GM03348 (cell line): ENCODE measurements at places on chromosomes 16 and 17.

GRCh38 chr17:35892091-35893035 lies 12.2 kb upstream of the CCL5 start:
- DNase-seq = no peak

DNA sequence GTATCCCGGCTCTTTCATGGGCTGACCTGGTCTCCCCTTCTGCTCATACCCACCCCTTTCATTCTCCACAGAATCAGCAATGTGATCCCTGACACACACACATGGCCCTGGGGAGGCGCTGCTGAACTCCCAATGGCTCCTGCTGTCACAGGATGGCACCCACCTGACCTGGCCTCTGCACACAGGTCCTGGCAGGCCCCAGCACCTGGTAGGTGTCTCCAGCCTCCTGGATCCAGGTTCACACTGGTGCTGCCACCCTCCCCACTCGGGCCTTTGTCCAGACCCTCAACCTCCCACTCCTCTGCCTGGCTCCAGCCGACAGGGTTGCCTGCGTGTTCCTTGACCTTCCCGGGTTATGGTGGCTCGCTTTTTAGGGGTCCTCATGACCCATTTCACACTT lies 1.3 kb upstream of the CD300C start:
- DNase-seq = no peak

DNA sequence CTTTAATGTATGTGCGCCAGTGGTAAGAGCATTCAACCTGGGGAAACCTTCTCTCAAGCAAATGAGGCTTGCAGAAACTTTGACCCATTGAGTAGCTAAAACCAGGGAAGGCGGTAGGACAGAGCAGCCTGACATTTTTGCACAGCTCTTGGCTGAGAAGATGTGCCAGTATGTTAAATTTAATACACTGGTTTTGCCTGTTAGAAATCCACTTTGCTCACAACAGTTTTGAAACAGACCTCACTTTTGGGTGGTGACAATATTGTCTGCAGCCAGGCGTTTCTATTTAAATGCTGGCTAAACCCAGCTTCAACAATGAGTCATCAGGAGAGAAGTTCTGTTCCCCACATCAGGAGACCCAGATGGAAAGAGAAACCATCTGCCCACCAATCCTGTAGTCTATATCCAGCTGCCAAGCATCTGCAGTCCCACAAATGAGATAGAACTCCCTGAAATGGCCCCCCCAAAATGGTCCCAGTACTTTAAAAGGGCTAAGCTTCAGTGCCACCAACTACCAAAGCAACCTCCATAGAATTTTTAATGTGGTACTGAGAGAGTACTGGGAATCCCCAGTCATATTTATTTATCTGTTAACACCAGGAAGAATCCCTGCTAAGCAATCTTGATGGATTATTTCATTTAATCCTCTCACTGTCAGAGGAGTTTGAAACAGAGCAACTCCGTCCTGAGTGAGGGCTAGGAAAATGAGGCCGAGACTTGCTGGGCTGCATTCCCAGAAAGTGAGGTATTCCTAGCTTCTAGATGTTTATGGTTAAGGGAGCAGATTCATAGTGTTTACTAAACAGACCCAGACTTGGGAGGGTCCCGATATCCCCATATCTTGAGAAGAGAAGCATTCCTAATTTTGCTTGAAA lies 29.0 kb upstream of the CLEC3A start:
- DNase-seq = peak; percentile 29

- DNase-seq = peak; percentile 56
Observed at GRCh38 chr17:6823011-6823442, 8.5 kb downstream of the TEKT1 start.

DNA sequence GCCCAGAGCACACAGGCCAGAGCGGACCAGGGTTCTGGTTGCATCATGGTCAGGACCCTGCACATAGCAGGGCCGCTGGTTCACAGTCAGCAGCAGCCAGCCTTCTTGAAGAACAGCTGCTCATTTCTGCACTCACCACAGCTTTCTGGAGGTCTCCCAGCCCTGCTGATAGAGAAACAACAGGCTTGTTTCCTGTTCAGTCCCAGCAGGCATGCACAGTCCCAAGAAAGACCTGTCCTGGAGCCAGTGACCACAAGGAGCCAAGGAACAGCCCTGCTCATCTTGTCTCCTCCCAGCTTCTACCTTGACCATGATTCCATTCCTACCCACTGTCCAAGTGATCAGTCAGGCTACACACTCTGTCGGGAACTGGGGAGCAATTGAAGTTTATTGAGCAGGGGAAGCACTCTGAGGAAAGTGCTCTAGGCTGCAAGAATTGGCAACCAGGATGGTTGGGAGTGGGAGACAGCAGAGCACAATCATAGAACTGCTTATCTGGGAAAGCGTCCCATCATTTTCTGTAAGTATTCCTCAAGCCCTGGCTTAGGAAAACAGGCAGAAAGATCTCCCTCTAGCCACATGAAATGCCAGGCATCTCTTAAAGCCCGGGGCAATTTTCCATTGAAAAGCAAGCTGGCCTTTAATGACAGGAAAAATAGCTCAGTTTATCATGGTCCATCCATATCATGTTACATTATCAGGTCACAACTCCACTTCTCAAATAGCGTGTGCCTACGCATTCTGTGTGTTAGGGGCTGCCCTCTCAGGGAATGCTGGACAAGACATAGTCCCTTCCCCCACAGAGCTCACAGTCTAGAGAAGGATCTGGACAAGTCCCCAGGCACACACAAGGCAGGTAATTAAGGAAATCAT lies 155.4 kb upstream of the FOXF1 start:
- peak; percentile 43 for DNase-seq

DNA sequence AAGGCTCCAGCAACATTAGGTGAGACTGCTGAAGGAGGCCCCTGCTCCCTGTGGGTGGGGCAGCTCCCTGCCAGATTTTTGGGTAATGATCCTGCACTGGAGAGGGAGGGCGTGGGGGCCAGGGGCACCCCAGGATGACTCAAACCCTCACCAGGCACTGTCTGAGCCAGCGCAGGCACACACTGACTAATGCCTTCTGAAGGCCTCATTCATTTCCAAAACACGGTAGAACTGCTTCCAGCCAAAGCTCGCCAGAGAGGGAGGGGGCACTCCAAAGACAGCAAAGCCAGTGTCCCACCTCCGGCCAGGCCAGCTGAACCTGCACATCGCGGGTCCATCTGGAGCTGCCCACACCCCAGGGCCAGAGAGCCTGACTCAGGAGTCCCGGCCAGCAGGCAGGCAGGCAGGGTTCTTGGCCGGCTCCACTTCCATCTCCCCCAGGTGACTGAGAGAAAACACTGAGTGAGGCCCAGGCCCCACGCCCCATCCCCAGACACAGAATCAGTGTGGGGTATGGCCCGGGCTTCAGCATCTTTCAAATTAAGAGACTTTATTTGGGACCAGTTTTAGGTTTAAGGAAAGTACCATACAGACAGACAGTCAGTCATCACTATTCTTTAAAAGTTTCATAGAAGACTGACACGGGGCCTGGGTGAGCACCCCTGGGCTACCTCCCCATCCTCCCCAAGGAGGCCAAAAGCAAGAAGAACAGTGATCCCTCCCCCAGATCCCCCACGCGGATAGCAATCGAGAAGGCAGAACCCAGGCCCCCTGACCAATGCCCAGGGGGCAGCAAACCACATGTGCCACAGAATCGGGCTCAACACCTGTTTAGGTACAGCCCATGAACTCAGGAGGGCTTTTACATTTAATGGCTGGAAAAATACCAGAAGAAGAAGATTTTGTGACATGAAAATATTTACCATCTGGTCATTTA lies 2.3 kb downstream of the PIEZO1 start:
- peak; percentile 90 for DNase-seq

DNA sequence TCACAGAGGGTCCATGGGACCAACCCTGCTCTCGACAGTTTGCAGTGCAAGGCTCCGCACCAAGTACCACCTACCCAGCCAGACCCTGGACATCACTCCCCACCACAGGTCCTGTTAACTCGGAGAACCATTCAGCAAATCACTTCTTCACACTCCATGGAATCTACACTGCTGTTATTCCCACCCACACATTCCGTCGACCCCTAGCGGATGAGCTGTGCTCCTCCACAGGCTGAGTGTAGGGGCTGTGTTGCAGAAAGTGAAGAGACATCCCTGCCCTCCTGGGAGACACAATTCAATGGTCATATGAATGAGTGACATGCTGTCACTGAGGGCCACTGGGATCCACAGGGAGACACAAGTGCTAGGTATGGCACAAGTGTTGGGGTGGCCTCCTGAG lies 27.5 kb downstream of the MPG start:
- no peak for DNase-seq

- DNase-seq = no peak
Observed at GRCh38 chr16:56980201-56980535, 9.2 kb upstream of the NLRC5 start.

GRCh38 chr16:81716478-81717225 lies 62.4 kb upstream of the PLCG2 start:
- no peak for DNase-seq

GRCh38 chr17:48438516-48439061 lies 8.6 kb upstream of the SKAP1 start:
- no peak for DNase-seq

GRCh38 chr17:50830352-50830751 lies 5.0 kb upstream of the WFIKKN2 start:
- DNase-seq = no peak

GRCh38 chr17:38416840-38417209 lies 11.4 kb upstream of the ARHGAP23 start:
- DNase-seq = no peak

GRCh38 chr16:49866595-49867071 lies 10.7 kb upstream of the ZNF423 start:
- DNase-seq = no peak

- DNase-seq = no peak
Observed at GRCh38 chr17:11628374-11628773, 30.1 kb downstream of the DNAH9 start.

DNA sequence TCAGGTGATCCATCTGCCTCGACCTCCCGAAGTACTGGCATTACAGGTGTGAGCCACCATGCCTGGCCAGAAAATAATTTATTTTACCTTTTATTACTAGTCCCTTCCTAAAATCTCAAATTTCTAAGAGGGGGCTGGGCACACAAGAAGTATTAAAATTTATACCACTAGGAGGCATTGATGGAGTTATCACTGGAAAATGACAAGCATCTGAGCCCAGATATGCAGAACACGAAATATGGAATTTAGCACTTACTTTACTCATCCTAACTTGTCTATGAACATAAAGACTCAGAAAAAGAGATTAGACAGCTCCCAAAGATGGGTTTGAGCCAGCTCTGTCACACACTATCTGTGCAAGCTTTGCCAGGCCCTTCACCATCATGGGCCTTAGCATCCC lies 46.4 kb downstream of the STAT5A start:
- DNase-seq = no peak

GRCh38 chr17:58323366-58324055 lies 5.1 kb downstream of the TSPOAP1 start:
- no peak for DNase-seq

- DNase-seq = no peak
Observed at GRCh38 chr16:86642087-86642486, 63.7 kb downstream of the FOXL1 start.

- DNase-seq = no peak
Observed at GRCh38 chr17:27339836-27340550, 46.1 kb downstream of the WSB1 start.

- no peak for DNase-seq
Observed at GRCh38 chr17:81635973-81636504, 873 bp downstream of the NPLOC4 start.

- peak; percentile 95 for DNase-seq
Observed at GRCh38 chr17:44587339-44587738, 30.1 kb downstream of the FZD2 start.

DNA sequence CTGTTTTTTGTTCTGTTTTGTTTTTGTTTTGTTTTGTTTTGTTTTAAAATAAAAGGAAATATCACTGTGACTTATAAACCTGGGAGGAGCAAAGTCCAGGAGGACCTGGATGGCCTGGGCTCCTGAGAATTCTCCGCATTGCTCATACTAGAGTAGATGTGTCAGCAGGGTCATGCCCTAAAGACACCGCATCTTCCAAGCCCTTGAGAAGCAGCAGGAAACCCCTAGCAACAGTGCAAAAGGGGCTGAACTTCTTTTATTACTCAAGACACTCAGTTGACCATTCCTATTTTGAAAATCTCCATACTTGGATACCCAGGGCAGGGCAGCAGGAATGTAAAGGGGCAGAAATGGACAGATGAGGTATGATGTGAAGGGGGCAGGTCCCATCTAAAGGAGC lies 51.8 kb downstream of the SYT17 start:
- DNase-seq = no peak

- DNase-seq = no peak
Observed at GRCh38 chr16:76204249-76204648, 73.0 kb upstream of the CNTNAP4 start.

DNA sequence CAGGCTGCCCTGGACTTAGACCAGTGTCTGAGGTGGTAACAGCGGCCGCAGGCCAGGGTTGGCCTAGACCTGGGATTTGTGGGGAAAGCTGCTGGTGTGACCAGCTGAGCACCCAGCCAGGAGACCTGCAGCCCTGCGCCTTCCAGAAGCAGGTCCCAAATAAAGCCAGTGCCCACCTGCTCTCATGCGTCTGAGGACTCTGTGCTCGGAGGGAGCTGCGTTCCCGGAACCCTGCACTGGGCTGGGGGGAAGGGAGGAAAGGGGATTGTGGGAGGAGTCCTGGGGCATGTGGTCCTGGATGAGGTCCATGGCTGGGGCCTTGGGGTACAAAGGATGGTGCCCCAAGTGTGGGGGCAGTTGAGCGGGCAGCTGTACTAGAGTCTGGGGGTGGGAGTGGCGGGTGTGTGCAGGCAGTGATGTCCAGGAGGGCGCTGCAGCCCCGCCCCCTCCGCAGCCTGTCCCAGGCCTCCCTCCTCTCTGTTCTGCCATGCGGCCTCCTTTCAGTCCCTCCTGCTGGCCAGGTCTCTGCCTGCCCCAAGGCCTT lies 1.8 kb upstream of the NECAB2 start:
- no peak for DNase-seq

DNA sequence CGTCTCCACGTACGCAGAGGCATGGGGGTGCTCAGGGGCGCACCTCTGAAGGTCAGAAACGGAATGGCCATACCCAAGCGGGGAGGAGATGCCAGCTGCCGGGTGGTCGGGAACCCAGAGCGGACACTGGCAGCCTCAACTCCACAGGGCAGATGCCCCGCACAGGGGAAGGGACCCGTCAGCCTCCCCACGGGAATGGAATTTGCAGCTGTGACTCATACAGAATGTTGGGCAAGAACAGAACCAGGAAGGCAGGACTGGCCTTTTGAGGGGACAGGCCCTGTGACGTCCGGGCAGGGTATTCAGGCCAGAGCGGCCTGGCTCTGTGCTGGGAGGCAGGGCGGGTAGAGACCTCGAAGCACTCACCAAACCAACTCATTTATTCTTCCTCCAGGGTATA lies 7.5 kb downstream of the TK1 start:
- DNase-seq = peak; percentile 40

GRCh38 chr17:42097691-42098631 lies at the start of gene ZNF385C:
TSS of gene ZNF385C (minus strand) at chr17:42098473. CDS start at chr17:42063056, 35,417 bp downstream.
- peak; percentile 45 for DNase-seq
